ENCODE measurements at places on chromosomes 12 and 14.

DNA sequence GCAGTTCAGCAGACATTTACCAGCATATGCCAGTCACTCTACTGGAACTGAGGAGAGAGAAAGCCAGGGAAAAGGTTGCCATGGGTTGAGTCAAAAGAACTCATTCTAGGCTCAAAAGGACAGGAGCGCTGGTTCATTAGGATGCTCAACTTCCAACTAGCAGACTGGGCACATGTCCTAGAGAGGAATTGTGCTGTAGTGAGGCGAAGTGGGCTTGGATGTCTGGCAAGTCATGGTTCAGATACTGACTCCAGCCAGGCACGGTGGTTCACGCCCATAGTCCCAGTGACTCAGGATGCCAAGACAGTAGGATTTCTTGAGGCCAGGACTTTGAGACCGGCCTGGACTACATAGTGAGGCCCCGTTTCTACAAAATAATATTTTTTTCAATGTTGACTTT is 281.5 kb downstream of the CACNA1C start:
- no peak for DNase-seq
- H3K27me3 ChIP-seq = no peaks in the 10 kb centered on the region
- H3K27ac ChIP-seq = no peak overlapping the region
- no peak overlapping the region for H3K4me3 ChIP-seq
- H3K4me1 ChIP-seq = peaks cover 54% of the 10 kb centered on the region

DNA sequence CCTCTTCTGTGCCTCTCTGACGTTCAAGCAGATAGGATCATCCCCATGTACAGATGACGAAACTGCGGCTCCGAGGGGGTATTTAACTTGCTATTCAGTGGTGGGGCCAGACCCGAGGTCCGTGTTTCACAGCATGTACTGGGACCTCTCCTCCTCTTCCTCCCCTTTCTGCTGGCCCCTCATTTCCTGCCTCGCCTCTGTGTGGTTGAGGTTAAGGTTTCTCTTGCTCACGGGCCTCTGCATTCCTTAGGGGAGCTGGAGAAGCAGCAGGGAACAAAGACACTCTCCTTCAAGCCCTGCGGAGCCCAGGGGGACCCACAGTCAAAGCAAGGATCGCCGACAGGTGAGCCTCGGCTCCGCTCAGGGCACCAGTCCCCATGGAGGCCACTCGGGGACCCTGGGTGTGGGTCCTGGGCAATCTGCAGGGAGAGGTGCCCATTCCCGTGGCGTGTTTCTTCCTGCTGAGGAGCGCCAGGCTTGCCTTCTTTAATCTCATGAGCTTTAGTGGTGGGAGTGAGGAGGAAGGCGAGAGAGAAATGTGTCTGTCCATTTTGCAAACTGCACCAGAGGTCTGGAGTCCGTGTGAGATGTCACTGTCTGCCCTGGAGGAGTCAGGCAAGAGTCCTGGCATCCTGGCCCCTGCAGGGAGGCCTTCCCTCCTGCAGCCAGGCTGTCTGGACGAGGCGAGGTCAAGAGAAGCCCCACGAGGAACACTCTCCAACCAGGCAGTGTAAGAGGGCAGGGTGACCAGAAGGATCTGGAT is 45.0 kb downstream of the SLC6A12 start:
- DNase-seq = no peak
- peak overlapping the region; percentile 1 for H3K4me3 ChIP-seq
- peaks cover 6% of the 10 kb centered on the region for H3K27me3 ChIP-seq
- peak overlapping the region; percentile 84 for H3K27ac ChIP-seq
- no peaks in the 10 kb centered on the region for H3K36me3 ChIP-seq
- peaks cover 70% of the 10 kb centered on the region for H3K4me1 ChIP-seq

- peak overlapping the region; percentile 25 for H3K27ac ChIP-seq
- no peak for DNase-seq
- peaks cover 9% of the 10 kb centered on the region for H3K4me1 ChIP-seq
- no peaks in the 10 kb centered on the region for H3K36me3 ChIP-seq
These were observed 16.1 kb downstream of the GRIP1 start for GRCh38 chr12:66662729-66663128.

DNA sequence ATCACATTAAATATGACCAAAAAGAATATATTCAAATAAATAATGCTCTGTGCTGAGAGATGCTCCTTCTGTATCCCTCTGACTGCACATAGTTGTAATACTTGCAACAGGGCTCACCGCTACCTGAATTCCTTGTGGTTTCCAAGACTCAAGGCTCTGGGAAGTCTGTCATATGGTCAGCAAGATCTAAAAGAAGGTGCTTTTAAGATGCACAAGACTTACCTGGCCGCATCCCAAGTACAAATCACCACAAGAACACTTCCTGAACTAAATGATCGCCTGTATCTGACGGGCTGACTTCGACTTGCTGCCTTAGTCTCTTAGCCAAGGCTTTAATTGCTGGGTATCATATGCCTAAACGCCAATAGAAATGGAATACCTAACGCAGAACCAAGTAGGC is 67.2 kb downstream of the HECTD4 start:
- no peak for DNase-seq
- H3K27ac ChIP-seq = no peak overlapping the region
- H3K4me1 ChIP-seq = peaks cover 17% of the 10 kb centered on the region
- no peak overlapping the region for H3K4me3 ChIP-seq
- peaks cover 18% of the 10 kb centered on the region for H3K36me3 ChIP-seq
- H3K27me3 ChIP-seq = no peaks in the 10 kb centered on the region

DNA sequence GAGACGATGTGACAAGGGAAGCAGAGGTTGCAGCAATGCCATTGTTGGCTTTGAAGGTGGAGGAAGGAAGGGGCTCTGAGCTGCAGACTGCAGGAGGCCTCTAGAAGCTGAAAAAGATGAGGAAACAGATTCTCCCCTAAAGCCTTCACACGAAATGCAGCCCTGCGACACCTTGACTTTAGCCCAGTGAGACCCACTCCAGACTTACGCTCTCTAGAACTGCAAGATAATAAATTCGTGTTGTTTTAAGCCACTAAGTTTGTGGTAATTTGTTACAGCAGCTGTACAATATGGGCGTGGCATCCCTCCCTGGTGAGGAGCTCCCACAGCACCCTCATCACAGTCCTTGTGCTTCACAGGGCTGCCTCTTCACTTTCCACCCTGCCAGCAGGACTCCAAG is 53.2 kb downstream of the GOLGA5 start:
- peaks cover 3% of the 10 kb centered on the region for H3K36me3 ChIP-seq
- H3K4me3 ChIP-seq = no peak overlapping the region
- peaks cover 3% of the 10 kb centered on the region for H3K27me3 ChIP-seq
- DNase-seq = no peak

GRCh38 chr14:83992857-83993256 is 1537.1 kb upstream of the FLRT2 start:
- peaks cover 2% of the 10 kb centered on the region for H3K36me3 ChIP-seq
- no peak overlapping the region for H3K27ac ChIP-seq
- DNase-seq = no peak
- H3K4me3 ChIP-seq = no peak overlapping the region

- H3K27me3 ChIP-seq = peaks cover 26% of the 10 kb centered on the region
- no peak overlapping the region for H3K4me3 ChIP-seq
- no peaks in the 10 kb centered on the region for H3K4me1 ChIP-seq
- DNase-seq = no peak
- no peaks in the 10 kb centered on the region for H3K36me3 ChIP-seq
These were observed 484.6 kb downstream of the VRK1 start for GRCh38 chr14:97281741-97282140.

DNA sequence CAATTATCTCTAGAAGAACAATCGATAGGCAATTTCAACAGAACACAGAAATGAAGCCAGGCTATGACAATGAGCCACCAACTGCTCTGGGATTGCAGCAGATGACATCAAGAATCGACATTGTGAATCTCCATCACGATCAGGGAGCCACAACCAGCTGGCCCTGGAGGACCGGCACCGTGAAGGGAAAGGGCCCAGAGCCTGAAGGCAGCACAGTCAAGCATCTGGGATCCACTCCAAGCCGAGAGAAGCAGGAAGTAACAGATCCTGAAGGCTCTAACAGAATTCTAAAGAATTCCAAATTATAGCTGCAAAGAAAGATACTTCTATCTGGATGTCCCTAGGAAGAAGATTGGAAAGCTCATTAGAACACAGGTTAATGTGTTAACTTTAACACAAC is 61.0 kb downstream of the LRRC74A start:
- peaks cover 3% of the 10 kb centered on the region for H3K27me3 ChIP-seq
- DNase-seq = no peak
- H3K36me3 ChIP-seq = no peaks in the 10 kb centered on the region
- peaks cover 9% of the 10 kb centered on the region for H3K4me1 ChIP-seq
- H3K27ac ChIP-seq = peak overlapping the region; percentile 23

GRCh38 chr12:62787023-62787422 is 147.9 kb downstream of the PPM1H start:
- no peaks in the 10 kb centered on the region for H3K36me3 ChIP-seq
- H3K27ac ChIP-seq = peak overlapping the region; percentile 94
- no peak overlapping the region for H3K4me3 ChIP-seq

- H3K4me3 ChIP-seq = no peak overlapping the region
- no peak for DNase-seq
- peaks cover 3% of the 10 kb centered on the region for H3K36me3 ChIP-seq
- H3K4me1 ChIP-seq = peaks cover 6% of the 10 kb centered on the region
- peaks cover 6% of the 10 kb centered on the region for H3K27me3 ChIP-seq
These were observed 94.5 kb upstream of the VASH1 start for GRCh38 chr14:76666746-76667145.

- H3K27ac ChIP-seq = peak overlapping the region; percentile 94
- peak; percentile 46 for DNase-seq
- H3K27me3 ChIP-seq = no peaks in the 10 kb centered on the region
- peaks cover 2% of the 10 kb centered on the region for H3K36me3 ChIP-seq
These were observed 1.5 kb downstream of the WNK1 start for GRCh38 chr12:753611-754472.

DNA sequence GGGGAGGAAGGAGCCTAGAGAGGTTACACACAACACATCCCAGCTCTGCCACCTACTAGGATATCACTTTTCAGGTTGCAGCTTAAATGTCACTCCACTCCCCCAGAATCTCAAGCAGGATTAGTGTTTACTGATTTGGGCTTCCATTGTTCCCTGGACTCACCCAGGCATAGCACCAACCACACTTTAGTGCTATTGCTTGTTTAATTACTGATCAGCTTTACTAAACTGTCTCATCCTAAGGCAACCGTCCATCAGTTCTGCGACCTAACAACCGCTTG is 6.1 kb upstream of the KRT18 start:
- peaks cover 58% of the 10 kb centered on the region for H3K4me1 ChIP-seq
- H3K27me3 ChIP-seq = no peaks in the 10 kb centered on the region
- H3K4me3 ChIP-seq = no peak overlapping the region
- H3K36me3 ChIP-seq = peaks cover 1% of the 10 kb centered on the region
- H3K27ac ChIP-seq = peak overlapping the region; percentile 99

DNA sequence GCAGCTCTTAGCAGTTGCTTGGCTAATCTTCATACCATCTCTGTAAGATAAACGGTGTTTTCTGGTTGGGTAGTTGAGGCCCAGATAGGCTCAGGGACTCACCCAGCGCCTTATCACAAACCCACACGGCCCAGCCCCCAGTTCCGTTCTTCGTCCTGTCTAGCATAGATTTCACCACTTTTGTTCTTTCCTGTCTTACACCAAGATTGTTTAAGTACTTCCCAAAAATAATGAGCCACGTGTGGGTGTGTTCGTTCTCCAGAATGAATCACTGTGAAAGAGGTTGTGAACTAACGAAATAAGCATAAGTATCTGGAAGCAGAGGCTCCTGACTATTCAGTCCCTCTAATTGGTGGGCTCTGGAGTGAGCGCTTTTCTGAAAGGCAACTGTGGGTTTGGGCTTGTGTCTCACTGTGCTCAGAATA is 21.4 kb downstream of the ACVR1B start:
- H3K27me3 ChIP-seq = no peaks in the 10 kb centered on the region
- no peak for DNase-seq
- H3K27ac ChIP-seq = peak overlapping the region; percentile 21
- H3K36me3 ChIP-seq = peaks cover 21% of the 10 kb centered on the region
- peaks cover 23% of the 10 kb centered on the region for H3K4me1 ChIP-seq
- no peak overlapping the region for H3K4me3 ChIP-seq

- H3K4me1 ChIP-seq = peaks cover 6% of the 10 kb centered on the region
- no peak overlapping the region for H3K4me3 ChIP-seq
- no peaks in the 10 kb centered on the region for H3K27me3 ChIP-seq
- no peak for DNase-seq
- H3K27ac ChIP-seq = peak overlapping the region; percentile 56
These were observed 11.7 kb downstream of the KDM2B start for GRCh38 chr12:121568971-121569751.

GRCh38 chr14:68787092-68787992 is 5.5 kb downstream of the ZFP36L1 start:
- no peaks in the 10 kb centered on the region for H3K27me3 ChIP-seq
- H3K4me1 ChIP-seq = peaks cover 39% of the 10 kb centered on the region

GRCh38 chr14:57345106-57345505 is 45.3 kb upstream of the NAA30 start:
- no peak for DNase-seq
- H3K36me3 ChIP-seq = no peaks in the 10 kb centered on the region
- H3K4me1 ChIP-seq = no peaks in the 10 kb centered on the region
- no peak overlapping the region for H3K4me3 ChIP-seq
- H3K27me3 ChIP-seq = no peaks in the 10 kb centered on the region

GRCh38 chr12:95829395-95829794 is 29.4 kb upstream of the SNRPF start:
- H3K27ac ChIP-seq = no peak overlapping the region
- no peak overlapping the region for H3K4me3 ChIP-seq
- H3K27me3 ChIP-seq = peaks cover 31% of the 10 kb centered on the region
- DNase-seq = no peak
- no peaks in the 10 kb centered on the region for H3K36me3 ChIP-seq

DNA sequence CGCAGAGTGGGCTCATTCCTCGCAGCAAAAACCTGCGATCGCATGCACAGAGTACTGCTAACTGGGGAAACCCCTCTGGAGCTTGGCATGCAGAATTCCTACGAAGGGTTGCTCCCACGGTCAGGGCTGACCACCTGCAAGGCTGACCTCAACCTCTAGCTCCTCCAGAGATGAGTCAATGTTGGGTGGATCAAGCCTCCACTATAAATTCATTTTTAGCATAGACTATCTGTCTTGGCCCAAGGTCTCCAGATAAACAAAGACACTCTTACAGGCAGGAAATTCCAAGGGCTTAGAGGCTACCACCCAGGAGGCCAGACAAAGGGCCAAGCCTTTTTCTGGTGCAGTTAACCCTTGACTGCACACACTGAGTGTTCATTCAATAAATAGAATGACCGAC is 296.5 kb downstream of the TMEM132D start:
- H3K4me3 ChIP-seq = no peak overlapping the region
- H3K36me3 ChIP-seq = no peaks in the 10 kb centered on the region
- H3K4me1 ChIP-seq = peaks cover 11% of the 10 kb centered on the region
- no peaks in the 10 kb centered on the region for H3K27me3 ChIP-seq
- H3K27ac ChIP-seq = no peak overlapping the region

DNA sequence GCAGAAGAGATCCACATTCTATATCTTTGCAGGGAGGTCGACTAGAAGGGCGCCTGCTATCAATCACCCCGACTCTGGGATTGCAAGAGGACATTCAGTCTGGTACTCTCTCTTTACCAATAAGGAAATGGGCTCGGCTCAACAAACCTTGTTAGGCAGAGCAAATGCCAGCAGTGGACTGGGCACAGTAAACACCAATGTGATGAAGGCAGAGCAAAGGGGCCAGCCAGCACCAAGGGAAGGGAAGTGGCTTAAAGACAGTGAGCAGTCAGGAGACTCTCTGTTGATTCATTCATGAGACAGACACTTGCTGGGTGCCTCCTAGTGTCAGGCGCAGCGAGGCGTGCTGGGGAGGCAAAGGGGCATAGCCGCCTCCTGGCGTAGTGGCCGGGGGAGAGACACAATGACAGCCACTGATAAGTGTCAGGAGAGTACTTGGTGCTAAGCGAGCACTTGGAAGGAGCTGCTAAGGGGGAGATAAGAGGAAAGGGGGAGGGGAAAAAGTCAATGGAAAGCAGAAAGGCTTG is 34.1 kb downstream of the TMCC3 start:
- no peaks in the 10 kb centered on the region for H3K27me3 ChIP-seq
- H3K36me3 ChIP-seq = no peaks in the 10 kb centered on the region
- H3K4me3 ChIP-seq = no peak overlapping the region
- DNase-seq = no peak

- H3K4me3 ChIP-seq = no peak overlapping the region
- H3K27ac ChIP-seq = peak overlapping the region; percentile 95
- no peaks in the 10 kb centered on the region for H3K27me3 ChIP-seq
- no peak for DNase-seq
These were observed 16.9 kb downstream of the BDKRB1 start for GRCh38 chr14:96272777-96273473.
